ENCODE measurements at places on chromosomes 3 and 15.

GRCh38 chr3:123800362-123800682 lies 83.8 kb downstream of the MYLK start:
- no peak for DNase-seq

- DNase-seq = no peak
Observed at GRCh38 chr3:87397211-87397610, 120.8 kb upstream of the POU1F1 start.

- no peak for DNase-seq
Observed at GRCh38 chr3:42999212-42999611, 20.1 kb downstream of the GASK1A start.

DNA sequence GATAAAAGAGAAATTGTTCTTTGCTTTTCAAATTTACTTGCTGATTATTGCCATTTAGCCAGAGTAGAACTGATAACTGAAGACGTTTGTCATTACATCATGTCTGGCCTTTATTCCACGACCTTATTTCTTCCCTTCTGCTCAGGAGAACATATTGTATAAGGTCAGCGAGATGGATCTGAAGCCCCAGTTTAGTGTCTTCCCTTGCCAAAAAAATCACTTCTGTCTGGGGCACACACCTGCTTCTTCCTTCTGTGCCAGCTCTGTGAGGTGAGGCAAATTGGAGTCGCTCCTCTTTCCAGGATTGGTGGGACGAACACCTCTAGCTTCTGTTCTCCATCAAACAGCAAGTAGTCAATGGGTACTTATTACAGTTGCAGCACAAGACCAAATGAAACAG lies 250.3 kb upstream of the CRBN start:
- no peak for DNase-seq

DNA sequence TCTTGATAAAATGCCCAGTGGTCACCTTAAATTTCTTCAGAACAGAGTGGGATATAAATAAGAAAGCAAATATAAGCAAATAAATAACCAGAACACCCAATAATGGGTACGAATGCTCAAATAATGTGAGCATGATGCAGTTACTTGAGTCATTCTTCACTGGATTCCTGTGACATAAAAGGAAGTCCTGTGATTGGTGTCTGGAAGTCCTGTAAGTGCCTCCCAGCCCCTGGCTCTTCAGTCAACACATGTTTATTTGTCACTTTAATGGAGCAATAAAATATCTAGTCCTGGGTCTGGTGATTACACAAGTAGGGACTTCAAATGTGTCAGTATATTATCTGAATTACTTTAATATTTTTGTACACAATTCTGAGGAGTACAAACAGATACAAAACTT lies 30.4 kb downstream of the TMEM212 start:
- DNase-seq = no peak

DNA sequence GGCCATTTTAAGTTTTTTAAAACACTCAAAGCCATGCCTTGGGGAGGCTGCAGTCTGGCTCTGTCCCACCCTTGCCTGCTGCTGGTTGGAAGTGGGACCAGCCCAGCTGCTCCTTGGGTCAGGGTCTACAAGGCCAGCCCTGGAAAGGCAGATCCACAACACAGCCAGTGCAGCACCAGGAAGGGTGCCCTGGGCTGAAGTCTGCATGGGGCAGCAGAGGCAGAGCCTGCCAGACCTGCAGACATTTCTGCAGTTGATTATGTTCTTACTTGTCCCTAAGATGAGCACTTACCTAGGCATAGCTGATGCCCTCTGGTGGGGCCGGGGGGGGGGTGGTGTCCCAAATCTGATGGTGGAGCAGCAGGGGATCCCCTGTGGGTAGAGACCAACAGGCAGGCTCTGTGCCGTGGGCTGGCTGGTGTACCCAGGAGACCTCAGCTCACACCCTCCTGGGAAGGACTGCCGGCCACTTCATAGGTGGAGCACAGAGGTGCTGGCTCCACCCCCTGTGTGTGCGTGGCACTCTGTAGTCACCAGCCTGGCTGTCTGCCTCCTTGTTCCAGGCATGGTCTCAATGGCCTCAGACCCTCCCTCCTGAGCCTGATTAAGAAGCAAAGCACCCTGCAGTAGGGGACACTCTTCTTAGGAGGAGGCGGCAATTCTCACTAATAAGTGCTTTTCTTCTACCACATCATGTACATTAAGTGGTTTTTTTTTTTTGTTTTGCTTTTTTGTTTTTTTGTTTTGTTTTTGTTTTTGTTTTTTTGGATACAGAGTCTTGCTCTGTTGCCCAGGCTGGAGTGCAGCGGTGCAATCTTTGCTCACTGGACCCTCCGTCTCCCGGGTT lies 97.4 kb upstream of the KLF13 start:
- DNase-seq = no peak

DNA sequence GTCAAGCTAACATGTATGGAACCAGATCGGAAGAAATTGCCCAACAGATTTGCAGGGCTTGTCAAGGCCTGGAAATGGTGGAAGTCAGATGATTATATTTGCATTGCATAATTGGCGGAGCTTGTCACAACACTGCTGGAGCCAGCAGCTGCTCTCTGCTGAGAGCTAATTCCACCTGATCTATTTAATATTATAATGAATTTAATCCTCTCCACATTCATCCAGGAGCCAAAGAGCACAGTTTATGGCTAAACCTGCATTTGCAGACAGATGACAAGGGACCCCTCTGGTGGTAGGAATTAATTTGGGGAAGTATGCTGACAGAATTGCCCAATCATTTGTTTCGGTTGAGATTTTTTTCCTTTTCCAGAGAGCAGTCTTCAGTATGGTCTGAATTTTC lies 730.2 kb downstream of the TUSC7 start:
- no peak for DNase-seq

- no peak for DNase-seq
Observed at GRCh38 chr3:4766716-4767499, 212.3 kb upstream of the BHLHE40 start.

- DNase-seq = no peak
Observed at GRCh38 chr3:128935922-128936321, 56.5 kb downstream of the ACAD9 start.

- no peak for DNase-seq
Observed at GRCh38 chr3:113226491-113226890, 15.1 kb downstream of the BOC start.
